ENCODE measurements at places on chromosomes 1 and 21. TPM values are rescaled to one million over a fixed set of nuclear protein-coding genes. Genes with fewer than 3 reads are reported as not detected.

AADACL3 gene
- not detected for total RNA-seq

EDARADD gene
- total RNA-seq, result 3.1 TPM

CENPF gene
- total RNA-seq, result 79.0 TPM

BMP8B gene
- 4.3 TPM for total RNA-seq

ANGPTL7 gene
- not detected for total RNA-seq

CD244 gene
- total RNA-seq, result not detected

OR2M3 gene
- total RNA-seq, result not detected

CFHR1 gene
- total RNA-seq, result 0.24 TPM

SPRR1B gene
- not detected for total RNA-seq

CHIA gene
- total RNA-seq, result not detected

LYPD8 gene
- total RNA-seq, result 0.21 TPM

IRF6 gene
- 0.10 TPM for total RNA-seq

AKIRIN1 gene
- total RNA-seq, result 46.1 TPM

GCSAML gene
- not detected for total RNA-seq

ABCD3 gene
- 24.2 TPM for total RNA-seq

TMEM269 gene
- total RNA-seq, result 0.18 TPM

PRKAA2 gene
- 2.6 TPM for total RNA-seq

OR2L5 gene
- not detected for total RNA-seq

SGIP1 gene
- total RNA-seq, result not detected

FMO5 gene
- 0.18 TPM for total RNA-seq

NTNG1 gene
- not detected for total RNA-seq

GREM2 gene
- 0.22 TPM for total RNA-seq

FCRL3 gene
- not detected for total RNA-seq

CYP4B1 gene
- not detected for total RNA-seq

NBPF9 gene
- total RNA-seq, result 14.6 TPM

MSH4 gene
- total RNA-seq, result not detected

ALX3 gene
- not detected for total RNA-seq

C1orf87 gene
- total RNA-seq, result not detected

SPRR5 gene
- not detected for total RNA-seq

TCP10L gene
- 0.90 TPM for total RNA-seq

SLAMF1 gene
- not detected for total RNA-seq

CYP4Z1 gene
- not detected for total RNA-seq

E2F2 gene
- total RNA-seq, result 2.9 TPM

ROR1 gene
- 10.7 TPM for total RNA-seq

GJA8 gene
- total RNA-seq, result not detected

LAD1 gene
- 0.70 TPM for total RNA-seq

IL22RA1 gene
- 5.0 TPM for total RNA-seq

DDAH1 gene
- 6.9 TPM for total RNA-seq

NR5A2 gene
- 5.6 TPM for total RNA-seq

TMEM240 gene
- 0.52 TPM for total RNA-seq
